ENCODE measurements at places on chromosomes 3 and 15. TPM values are rescaled to one million over a fixed set of nuclear protein-coding genes. Genes with fewer than 3 reads are reported as not detected.

CPNE9 gene
- not detected for total RNA-seq

ITIH1 gene
- total RNA-seq: not detected

AHSG gene
- not detected for total RNA-seq

UBP1 gene
- 64.6 TPM for total RNA-seq

DPPA2 gene
- total RNA-seq: not detected

MOBP gene
- total RNA-seq: not detected

TMEM212 gene
- not detected for total RNA-seq
